ENCODE measurements at places on chromosomes 2 and 18.

GRCh38 chr2:20589975-20590703 is 60.8 kb downstream of the HS1BP3 start:
- DNase-seq: no peak

DNA sequence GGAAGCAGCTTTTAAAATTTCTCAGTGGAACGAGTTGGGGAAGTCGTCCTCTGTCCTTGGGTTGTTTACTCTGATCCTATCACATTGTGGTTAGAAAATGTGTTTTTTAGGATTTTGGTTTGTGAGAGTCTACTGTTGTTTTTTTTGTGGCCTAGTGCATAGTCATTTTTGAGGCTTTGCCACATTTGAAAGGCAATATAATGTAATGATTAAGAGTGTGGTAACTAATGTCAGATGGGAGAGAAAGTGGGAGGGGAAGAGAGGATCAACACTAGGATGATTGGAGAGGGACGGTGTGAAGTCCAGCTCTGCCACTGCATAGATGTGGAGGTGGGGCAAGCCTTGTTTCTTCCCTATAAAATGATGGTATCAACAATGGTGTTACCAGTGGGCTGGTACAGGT is 8.5 kb downstream of the SP140L start:
- no peak for DNase-seq

DNA sequence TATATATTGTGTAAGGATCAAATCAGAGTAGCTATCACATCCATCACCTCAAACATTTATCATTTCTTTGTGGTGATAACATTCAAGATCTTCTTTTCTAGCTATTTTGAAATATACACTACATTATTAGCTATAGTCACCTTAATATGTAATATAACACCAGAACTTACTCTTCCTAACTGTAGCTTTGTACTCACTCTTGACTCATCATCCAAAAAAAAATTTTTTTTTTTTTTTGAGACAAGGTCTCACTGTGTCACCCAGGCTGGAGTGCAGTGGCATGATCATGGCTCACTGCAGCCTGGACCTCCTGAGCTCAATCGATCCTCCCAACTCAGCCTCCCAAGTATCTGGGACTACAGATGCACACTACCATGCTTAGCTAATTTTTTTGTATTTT is 153.3 kb downstream of the EML6 start:
- DNase-seq: no peak

- no peak for DNase-seq
Measured at GRCh38 chr2:230717600-230717999, 5.0 kb downstream of the CAB39 start.

GRCh38 chr18:75246721-75247610 is 36.4 kb downstream of the TSHZ1 start:
- no peak for DNase-seq

- no peak for DNase-seq
Measured at GRCh38 chr2:112493048-112493447, 11.1 kb downstream of the TTL start.

GRCh38 chr2:39524061-39524460 is 87.0 kb upstream of the MAP4K3 start:
- no peak for DNase-seq

DNA sequence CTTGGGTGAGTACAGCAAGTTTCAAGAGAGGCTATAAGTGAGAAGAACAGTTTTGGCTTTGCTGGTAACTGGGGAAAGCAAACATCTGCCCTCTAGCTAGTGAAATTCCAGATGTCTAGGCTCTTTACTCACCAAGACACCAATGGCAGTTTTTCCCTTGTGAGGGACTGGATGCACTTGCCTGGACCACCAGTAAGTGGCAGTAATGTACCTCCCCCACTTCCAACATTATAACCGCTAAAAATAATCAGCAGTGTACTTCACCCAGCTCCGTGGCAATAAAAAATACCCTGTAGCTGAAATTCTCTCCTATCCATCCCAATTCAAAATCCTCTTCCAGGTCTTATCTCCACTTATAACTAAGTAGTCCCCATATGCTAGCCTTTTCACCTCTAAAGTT is 383.9 kb downstream of the ARHGAP15 start:
- DNase-seq: peak; percentile 8

DNA sequence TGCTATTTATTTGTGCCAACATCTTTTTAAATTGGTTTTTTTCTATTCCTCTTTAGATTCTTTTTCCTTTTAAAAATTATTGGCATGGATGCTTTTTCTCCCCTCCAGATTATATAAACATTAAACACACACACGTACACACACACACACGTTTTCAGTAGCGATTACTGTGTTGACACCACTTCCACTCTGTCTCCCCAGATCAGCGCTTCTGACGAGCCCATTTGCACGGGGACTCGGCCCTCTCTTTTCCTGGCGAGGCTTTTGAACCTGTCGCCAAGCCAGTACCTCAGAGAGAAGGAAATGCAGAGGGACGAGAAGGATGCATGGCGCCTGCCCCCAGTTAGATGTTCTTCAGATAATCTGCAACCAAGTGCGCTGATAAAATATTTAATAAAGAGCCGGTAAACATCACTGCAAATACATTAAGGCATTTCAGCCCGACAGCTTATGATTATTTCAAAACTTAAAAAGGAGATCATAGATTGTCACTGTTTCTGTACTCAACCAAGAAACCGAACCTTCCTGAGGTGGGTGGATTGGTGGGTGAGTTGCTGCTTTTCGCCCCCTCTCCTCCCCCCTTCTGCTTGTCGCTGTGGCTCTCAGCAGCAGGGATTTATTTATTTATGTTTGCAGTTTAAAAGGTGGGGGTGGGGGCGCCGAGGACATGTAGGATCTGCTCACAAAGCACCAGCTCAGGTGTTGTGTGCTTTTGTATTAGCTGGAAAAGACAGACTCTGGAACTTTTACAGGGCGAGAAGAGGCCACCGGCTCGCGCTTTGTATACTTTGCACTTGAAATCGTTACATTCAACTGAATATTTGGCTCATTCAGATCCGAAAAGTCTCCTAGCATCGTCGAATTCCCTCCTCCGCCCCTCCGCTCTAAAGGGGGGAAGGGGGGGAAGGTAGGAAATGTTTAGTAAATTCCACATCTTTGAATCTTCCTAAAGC is 787 bp upstream of the TBR1 start:
- no peak for DNase-seq

DNA sequence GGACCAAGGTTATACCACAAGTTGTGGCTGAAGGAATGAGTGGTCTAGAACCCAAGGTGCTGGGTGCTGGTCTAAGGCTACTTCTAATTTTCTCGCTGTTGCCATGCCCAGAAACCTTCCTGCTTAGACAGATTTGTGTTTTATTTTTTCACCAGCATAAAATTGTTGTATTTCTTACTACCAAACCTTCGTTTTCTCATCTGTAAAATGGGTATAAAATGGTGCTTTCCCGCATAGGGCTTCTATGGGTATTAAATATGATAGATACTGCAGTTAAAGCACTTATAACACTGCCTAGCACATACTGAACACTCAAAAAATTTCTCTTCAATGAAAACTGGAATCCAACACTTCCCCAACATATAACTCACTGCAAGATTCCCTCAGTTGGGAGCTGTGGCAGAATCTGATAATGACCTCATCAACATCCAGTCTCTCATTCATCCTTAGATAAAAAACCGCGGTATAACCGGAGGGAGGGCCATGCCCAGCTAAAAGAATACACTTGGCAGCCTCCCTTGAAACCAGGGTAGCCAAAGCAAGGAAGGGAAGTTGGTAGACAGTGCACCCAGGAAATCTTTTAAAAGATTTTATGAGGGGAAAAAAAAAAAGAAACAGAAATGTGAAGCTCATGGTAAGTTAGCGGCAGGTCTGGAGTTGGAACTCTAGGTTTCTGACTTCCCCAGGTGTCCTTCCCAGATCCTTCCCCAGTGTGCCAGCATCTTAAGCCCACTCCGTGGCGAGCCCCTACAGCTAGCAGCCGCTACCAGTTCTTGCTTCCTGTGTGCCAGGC is 1.2 kb downstream of the NEMP2 start:
- no peak for DNase-seq

DNA sequence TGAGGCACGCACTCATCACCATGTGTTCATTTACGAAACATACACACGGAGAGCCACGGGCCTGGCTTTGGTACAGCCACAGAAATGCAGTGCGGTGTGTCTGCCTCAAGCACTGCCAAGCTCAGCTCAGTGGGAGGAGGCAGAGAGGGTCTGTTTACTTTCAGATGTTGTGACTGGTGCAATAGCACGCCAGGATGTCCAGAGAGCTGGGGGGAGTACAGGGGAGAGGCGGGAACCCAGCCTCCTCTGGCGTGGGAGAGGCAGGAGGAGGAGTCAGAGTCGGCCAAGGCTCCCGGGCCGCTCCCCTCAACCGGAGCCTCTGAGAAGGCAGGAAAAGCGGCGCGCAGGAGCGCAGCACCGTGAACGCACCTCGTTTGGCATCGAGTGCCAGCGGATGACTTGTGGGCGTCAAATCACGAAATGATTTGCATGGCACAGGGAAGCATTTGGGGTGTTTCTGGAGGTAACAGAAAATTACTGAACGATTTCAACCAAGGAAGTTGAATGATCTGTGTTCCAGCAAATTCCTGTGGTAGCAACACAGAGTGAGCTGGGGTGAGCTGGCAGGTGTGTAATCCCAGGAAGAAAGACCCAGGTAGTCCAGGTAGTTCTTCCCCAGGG is 143.0 kb downstream of the ZNF516 start:
- no peak for DNase-seq

DNA sequence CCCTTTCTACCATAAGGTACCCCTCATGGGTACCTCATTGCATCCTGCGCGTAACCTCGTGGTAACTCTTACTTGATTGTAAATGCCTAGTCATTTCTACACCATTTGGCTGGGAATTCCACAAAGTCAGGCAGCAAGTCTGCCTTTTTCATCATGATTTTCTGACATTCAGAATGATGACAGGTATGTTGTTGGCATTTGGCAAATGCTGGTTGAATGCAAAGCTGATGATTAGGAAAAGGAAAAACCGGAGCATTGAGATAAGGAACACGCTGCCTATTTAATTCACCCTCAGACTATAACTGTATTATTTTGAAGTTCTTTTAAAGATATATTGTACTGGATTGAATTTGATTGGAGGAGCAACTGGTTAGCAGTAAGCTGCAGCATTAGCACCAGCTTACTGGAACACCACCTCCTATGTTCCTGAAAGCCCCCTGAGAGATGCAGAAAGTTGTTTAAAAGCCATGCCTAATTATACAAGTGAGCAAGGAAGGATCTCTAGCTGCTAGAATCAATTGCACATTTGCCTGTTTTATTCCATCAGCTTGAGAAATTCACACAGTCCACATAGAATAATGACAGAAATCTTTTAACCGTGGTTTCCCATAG is 520.1 kb downstream of the LRP1B start:
- DNase-seq: no peak

- no peak for DNase-seq
Measured at GRCh38 chr18:2797951-2798350, 48.9 kb upstream of the EMILIN2 start.

DNA sequence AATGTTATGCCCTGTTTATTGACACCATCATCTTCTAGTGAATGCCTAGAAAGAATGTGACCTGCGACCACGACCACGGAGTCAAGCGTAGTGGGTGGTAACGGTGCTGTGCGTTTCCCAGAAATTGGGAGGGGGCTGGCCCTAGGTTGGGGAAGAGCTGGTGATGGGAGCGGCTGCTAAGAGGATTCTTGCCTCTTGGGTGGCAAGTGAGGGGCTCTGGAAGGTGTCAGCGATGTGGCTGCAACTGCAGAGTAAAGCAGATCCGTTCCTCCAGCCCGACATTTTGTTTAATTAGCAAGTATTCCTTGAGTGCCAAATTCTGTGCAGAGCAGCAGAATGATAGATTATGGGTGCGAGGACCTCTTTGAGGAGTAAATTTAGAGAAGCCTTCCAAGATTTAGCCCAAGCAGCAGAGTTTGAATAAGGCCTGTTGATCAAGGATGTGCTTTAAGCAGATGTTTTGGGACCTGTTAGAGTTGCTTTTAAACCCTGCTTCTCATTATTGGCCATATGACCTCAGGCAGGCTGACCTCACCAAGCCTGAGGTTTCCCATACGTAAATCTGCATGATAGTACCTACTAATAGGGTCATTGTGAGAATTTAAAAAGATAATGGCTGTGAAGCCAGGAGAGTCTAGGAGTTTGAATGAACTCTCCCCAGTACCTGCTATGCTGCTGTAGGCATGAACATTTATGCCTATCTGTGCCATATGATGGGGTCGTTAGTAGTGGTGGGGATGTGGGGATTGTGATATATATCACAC is 287.7 kb downstream of the PTGR3 start:
- no peak for DNase-seq

DNA sequence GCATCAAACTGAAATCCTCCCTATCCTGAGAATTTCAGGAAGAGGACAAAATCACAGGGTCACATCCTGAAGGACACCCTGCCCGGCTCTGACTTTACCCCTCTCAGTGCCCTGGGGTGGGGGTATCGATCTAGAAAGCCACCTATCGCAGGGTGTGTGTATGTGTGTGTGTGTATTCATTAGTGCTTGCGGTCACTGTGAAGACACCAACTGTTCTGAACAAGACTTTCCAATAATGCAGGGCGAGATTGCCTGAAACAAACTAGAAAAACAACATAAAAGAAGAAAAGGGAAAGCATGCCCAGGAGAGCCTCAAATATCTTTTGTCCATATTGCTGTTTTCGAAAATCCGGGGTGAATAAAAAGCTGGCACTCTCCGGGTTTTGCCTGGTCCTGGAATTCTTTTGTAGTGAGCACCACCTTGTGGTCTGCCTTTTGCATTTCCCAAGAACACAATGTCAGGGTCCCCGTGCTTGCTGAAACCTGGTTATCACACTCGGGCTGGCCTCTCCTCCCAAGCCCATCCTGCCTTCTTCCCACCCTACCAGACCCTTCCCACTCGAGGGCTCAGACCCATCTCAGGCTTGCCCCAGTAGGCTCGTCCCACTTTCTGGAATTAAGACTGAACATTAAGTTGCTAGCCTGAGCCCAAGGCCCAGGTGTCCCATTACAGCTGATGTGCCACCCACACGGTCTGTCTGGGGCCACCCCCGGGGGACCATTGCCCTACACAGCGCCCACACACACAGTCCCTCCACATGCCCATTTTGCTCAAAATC is 25.0 kb upstream of the COPS8 start:
- peak; percentile 5 for DNase-seq

GRCh38 chr2:143901185-143901842 is 618.6 kb downstream of the ZEB2 start:
- DNase-seq: no peak

- DNase-seq: no peak
Measured at GRCh38 chr18:9135912-9136314, 668 bp upstream of the ANKRD12 start.

- DNase-seq: no peak
Measured at GRCh38 chr2:67812682-67813081, 250.1 kb downstream of the C1D start.

GRCh38 chr18:67047334-67047733 is 443.4 kb upstream of the CDH19 start:
- no peak for DNase-seq

GRCh38 chr2:206020171-206020570 is 65.8 kb downstream of the INO80D start:
- DNase-seq: no peak

- peak; percentile 5 for DNase-seq
Measured at GRCh38 chr2:20411361-20411894, 35.4 kb upstream of the RHOB start.

DNA sequence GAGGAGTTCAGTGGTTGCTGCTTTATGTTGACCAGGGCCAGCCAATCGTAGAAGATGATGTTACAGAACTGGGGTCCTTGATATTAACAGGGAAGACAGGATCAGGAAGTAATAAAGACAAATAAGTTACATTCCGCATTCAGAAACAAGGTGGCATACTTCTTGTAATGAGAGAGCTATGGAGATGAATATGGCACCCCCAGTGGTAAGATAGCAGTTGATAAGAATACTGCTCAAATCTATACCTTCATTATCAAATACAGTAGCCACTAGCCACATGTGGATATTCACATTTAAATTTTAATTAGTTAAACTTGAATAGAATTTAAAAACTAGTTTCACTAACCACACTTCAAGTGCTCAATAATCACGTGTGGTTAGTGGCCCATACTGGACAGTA is 290.4 kb upstream of the RBMS1 start:
- no peak for DNase-seq

All from hypothalamus (tissue), 51 donors.